Activated CD4-positive, alpha-beta T cell treated with anti-CD3 and anti-CD28 coated beads for 1 hour (primary cell): ENCODE measurements at places on chromosomes 7 and 10.

DNA sequence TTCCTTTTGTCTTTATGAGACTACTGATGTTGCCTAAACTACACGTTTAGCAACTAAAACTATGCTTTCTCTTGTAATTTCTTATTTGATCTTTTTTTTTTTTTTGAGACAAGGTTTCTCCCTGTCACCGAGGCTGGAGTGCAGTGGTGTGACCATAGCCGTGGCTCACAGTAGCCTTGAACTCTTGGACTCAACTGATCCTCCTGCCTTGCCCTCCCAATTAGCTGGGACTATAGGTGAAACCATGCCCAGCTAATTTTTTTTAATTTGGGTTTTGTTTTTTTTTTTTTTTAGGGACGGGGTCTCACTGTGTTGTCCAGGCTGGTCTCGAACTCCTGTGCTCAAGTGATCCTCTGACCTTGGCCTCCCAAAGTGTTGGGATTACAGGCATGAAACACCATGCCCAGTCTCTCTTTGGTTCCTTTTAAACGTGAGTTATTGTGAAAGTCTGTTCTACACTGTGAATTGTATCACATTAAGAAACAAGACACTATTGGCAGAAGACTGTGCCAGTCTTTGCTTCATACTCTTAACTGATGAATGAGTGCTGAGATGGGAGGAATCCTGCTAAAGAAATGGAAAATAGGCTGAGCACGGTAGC lies 6.4 kb downstream of the TMEM248 start:
- no peak for DNase-seq

DNA sequence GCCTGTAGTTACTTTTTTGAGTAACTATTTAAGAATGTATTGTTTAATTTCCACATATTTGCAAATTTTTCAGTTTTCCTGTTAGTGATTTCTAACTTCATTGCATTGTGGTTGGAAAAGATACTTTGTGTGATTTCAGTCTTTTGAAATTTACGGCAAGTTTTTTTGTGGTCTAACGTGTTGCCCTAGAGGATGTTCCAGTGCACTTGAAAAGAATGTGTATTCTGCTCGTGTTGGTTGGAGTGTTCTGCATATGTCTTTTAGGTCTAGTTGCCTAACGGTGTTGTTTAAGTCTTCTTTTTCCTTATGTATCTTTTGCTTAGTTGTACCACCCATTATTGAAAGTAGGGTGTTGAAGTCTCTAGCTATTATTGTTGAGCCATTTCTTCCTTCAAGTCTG lies 59.7 kb downstream of the LCOR start:
- no peak for DNase-seq

DNA sequence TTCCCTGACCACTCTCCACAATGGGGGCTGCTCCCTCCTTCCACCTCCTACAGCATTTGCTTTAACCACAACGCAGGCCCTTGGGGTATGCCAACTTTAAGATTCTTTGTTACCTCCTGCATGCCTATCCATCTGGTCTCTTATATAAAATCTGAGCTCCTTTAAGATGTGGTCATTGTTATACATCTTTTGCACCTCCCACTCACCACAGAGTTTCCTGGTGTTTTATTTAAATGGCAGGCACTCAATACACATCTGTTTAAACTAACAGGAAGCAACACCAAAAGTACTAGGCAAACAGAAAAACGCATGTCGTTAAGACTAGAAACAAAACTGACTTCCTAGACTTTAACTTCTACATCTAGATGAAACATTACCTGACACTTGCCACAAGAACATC lies 36.3 kb downstream of the SLC25A13 start:
- DNase-seq, result no peak

GRCh38 chr7:10475940-10476641 lies 497.6 kb upstream of the PHF14 start:
- no peak for DNase-seq

- DNase-seq, result no peak
Measured at GRCh38 chr7:467393-467828, 52.2 kb downstream of the PDGFA start.

- no peak for DNase-seq
Measured at GRCh38 chr7:32494946-32495297, 367 bp upstream of the AVL9 start.

DNA sequence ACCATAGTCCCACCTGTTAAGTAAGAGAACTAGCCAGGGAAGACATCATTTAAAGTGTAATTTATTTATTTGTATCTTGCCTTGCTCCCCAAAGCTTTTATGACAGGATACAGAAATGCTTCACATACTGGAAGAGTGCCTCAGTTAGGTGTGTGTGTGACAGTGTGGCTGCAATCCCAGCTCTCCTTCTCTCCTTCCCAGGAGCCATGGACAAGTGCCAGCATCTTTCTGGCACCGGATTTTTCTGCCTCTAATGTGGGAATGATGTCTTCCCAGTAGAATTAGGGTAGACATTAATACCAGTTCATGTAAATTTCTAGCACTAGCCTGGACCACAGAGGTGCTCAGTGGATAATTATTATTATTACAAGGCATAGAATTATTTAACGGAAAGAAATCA lies 30.3 kb upstream of the ATXN7L1 start:
- DNase-seq, result no peak

GRCh38 chr10:1003884-1004670 lies 15.8 kb downstream of the GTPBP4 start:
- DNase-seq, result no peak

DNA sequence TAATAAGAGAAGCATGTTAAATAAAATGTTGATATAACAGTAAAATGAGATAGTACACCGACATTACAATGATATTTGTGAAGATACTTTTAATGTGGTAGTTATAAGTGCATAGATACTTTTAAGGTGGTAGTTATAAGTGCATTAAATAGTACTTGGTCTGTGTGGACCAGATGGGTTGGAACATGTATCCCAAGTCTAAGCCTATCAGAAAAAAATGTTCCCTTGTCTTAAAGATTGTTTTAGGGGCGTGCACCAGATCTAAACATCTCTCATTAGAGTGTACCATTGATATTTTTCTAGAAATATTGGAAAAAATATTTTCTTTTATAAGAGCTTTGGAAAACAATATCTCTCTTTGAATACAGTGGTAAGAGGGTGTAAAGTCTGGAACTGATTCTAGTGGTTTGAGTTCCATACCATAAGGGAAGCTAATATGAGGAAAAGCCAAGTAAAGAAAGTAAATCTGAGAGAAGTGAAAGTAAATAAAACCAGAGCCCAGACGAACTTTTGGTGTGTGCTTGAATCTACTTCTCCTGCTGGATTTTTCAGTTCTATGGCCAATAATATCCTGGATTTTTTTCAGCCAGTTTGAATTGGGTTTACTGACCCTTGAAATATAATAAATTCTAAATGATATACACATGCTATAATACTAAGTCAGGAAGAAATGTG lies 175.3 kb downstream of the MBL2 start:
- no peak for DNase-seq

DNA sequence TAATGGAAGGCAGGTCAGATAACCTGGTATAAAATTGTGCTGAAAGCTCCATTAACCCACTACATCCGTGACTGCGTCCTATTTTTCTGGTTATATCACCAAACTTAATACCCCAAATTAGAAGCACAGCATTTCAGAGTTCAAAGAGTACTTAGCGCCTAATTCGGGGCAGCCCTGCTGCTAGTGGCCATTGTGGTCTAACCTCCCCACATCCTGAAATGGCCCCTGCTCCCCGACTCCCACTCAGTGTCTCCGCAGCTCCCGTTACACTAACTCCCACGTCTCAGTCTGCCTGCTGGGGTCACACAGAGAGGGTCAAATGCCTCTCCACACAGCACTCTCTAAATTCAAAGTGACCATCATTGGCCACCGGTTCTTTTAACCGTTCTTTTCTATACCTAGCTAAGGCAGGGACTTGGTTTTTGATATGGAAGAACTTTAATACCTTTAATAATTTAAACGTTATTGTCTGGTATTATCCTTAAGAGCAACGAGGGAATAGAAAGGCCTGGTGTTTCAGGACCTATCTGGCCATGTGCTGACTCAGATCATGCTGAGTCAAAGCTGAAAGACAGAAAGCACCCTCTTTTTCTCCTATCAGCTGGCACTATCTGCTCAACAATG lies 117.1 kb downstream of the KMT2E start:
- DNase-seq, result no peak

DNA sequence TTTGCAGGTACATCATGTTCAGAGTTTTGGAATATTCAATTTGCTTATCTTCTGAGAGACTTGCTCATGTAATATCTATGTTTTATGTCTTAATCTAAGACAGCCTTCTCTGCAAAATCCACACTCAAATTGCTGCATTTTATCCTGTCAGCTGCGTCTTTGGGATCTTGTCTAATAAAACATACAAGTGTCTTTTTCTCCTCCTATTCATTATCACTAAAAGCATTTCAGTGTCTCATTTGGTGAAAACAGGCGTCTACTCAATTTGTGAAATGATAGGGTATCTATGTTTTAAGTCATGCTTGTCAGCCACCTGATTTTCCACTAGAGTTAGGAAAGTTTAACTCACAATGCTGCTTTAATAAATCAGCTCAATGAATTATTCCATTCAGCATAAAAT lies 112.7 kb upstream of the LRRTM3 start:
- DNase-seq, result no peak
